ENCODE measurements at places on chromosomes 3 and 15.

DNA sequence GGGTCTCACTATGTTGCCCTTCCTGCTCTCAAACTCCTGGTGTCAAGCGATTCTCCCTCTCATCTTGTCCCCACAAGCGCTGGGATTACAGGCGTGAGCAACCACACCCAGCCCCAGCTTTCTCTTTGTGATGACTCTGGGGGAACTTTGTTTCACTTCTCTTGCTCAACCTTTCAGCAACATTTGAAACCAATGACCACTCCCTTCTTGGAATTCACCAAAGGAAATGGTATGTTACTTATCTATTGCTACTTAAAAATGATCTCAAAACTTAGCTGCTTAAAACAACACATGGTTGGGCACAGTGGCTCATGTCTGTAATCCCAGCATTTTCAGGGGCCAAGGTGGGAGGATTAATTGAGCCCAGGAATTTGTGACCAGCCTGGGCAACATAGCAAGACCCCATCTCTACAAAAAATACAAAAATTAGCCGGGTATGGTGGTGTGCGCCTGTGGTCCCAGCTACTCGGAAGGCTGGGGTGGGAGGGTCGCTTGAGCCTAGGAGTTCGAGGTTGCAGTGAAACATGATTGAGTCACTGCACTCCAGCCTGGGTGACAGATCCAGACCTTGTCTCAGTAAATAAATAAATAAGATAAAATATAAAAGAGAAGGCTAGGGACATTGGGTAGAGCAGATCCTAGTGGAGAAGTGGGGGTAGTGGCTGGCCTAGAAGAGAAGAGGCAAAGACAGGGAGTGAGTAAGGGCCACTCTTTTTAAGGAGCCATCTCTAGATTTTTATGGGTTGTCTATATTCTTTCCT is 10.3 kb upstream of the COPG1 start:
- no peak for DNase-seq

DNA sequence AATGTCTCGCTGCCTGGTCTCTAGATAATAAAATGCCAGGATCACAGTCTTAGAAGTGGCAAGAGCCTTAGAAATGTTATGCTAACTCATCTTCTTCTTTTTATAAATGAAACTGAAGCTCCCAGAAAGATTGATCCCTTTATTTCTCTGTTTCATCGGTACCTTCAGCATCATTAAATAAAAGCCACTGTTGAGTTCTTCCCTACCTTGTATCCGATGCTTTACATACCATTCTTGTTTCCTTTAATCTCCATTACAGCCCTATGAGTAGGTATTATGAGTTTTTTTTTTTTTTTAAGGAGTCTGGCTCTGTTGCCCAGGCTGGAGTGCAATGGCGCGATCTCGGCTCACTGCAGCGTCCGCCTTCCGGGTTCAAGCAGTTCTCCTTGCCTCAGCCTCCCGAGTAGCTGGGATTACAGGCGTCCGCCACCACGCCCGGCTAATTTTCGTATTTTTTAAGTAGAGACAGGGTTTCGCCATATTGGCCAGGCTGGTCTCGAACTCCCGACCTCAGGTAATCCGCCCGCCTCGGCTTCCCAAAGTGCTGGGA is 815 bp upstream of the ABCC5 start:
- no peak for DNase-seq

DNA sequence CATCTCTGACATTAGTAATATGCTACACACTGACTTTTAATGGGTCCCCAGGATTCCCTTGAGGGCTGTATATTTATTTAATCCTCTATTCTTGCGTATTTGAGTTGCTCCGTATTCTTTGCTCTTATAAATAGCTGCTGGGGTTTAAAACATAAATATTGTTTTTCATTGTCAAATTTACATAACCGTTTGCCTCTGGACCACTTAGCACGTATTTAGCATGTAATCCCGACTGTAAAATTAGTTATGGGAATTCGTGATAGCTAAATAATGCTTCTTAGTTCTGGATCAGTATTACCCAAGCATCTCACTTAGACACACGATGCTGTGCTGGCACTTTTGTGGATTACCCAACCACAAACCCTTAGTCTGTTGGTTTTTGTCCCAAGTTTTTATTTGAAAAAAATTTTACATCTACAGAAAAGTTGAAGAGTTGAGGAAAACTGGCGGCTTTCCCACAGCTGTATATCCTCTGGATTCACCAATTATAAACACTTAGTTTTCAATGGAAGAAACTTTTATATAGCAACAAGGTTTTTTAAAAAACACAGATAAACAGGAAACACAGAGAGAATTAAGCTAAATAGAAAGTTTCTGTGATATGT is 296.8 kb upstream of the TPM1 start:
- DNase-seq, result no peak

DNA sequence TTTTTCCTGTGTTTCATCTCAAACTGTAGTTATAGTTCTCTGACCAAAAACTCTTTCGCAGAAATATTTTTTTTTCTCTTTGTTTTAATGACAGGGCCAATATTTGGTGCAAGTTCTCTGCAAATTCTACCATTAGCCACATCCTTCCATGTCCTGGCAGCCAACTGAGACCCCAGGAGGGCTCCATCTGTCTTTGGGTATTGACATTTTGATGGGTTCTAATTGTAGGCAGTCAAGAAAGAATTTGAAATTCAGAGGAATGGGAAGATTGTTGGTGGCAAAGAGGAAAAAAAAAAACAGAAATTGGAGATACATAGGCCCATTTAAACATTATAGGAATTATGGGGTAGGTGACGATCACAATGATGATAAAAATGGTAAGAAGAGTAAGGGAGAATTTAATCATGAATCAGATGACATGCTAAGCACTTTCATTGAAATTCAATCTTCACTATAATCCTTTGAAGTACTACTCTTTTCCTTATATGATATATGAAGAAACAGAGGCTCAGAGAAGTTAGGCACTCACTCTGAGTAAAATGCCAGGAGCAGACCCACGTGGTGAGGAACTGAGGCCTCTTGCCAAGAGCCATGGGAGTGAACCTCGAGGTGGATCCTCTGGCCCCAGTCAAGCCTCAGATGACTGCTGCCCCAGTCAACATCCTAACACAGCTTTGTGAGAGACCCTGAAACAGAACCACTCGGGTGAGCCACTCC is 151.4 kb downstream of the PDZRN3 start:
- DNase-seq, result no peak

DNA sequence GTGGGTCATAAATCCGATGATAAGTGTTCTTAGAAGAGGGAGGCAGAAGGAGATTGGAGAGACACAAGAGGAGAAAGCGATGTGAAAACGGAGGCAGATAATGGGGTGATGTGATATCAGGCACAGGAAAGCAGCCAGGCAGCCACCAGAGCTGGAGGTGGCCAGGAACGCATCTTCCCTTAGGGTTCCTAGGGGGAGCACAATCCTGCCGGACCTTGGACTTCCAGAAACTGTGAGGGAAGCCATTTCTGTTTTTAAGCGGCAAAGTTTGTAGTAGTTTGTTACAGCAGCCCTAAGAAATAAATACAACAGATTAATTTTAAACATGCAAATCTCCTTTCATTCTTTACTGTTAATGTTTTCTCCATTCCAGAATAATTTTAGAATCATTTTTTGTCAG is 259.9 kb upstream of the TMC3 start:
- DNase-seq, result no peak

DNA sequence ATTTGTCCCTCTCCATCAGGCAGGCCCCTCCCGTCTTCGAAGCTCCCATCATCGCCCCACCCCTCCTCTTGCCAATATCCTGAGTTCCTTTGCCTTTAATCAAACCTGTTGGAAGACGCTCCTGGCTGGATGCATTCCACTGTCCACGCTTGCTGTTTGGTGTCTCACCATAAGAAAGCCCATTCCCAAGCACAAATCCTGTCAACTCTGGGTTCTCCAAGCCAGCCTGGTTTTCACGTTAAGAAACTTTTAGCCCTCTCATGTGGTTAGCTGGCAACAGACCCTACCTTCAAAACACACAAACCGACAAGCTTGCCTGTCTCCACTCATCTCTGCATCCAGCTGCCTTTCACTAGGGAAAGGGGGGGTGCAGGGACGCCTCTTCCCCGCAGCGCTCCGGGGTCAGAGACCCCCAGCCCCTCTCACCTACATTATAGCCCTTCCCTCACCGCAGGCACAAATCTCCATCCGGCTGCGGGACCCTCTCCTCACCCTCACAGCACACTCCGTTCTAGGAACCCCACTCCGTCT is 1.1 kb downstream of the GORASP1 start:
- DNase-seq, result no peak

DNA sequence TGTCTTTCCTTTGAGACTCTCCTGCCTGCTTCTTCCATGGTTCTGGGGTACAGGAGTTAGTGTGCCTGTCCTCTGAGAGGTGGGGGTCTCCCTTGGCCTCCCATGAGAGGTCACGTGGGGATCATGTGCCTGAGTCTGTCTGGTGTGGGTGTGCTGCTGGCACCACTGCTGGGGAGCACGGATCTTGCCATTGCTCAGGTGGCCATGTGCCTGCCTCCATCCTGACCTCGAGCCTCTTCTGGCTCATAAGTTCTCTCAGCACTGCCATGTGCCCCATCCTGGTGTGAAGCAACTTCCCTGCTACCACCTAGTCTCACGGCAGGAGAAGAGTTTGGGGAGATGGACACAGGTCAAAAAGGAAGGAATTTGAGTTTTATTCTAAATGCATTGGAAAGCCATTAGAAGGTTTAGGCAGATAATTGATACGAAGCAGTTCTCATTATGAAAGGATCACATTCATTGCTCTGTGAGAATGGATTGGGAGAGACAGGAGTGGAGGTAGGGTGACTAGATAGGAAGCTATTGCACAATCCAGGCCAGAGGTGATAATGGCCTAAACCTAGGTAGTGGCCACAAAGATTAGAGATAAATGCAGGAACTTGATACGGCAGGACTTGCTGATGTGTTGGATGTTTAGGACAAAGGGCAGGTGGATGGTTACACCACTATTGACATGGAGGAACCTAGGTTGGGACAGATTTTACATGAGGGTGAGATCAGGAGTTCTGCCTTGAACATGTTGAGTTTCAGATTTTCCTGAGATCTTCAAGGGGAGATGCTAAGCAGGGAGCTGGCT is 173.0 kb upstream of the RORA start:
- no peak for DNase-seq

DNA sequence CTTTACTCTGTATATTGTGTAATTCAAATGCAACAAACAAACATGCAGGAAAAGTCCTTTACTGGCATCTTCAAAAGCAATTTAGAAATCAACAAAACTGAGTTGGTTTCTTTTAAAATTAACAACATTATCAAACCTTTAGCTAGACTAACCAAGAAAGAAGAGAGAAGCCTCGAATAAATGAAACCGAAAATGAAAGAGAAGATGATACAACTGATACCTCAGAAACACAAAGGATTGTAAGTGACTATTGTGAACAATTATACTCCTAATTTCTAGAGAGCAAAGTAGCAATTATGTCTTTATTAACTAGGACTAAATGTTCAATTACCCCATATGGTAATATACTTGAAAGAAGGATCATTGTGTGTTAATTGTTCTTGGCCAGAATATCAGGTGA is 49.2 kb upstream of the P3H2 start:
- no peak for DNase-seq

- DNase-seq, result no peak
These were observed 76.4 kb downstream of the FNDC3B start for GRCh38 chr3:172115787-172116186.

- DNase-seq, result no peak
These were observed 101.5 kb downstream of the PGPEP1L start for GRCh38 chr15:98905963-98906711.

DNA sequence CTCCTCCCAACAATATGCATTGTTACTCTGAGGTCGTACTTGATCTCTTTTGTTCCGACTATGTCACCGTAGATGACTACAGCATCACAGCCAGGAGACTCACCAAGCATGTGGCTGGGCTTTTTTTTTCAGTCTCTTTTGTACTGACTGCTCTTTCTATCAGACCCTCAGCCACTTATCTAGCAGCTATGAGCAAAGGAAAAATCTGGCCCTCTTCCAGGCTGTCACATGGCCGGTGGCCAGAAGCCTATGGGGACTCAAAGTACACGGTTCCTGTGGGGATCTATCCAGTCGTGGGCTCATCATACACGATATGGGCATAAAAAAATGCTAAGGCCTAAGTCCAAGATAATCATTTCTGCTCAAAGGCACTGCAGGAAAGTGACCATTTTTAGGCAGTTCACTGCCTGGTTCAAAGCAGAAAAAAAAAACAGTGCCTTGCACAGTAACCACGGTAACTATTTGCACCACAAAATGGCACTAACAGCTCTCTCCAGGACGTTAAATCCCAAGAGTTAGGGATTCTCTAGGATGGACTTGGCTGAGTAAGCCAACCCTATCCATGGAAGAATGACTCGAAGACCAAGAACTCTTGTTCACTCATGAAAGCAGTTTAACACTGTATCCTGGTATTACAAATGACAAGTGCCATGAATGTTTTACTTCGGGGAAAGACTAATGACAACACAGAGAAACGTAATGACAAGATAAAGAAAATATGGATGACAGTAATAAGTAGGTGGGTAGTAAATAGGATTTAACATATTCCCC is 50.3 kb downstream of the SHQ1 start:
- no peak for DNase-seq

GRCh38 chr3:72185549-72186399 is 400.8 kb upstream of the PROK2 start:
- no peak for DNase-seq

DNA sequence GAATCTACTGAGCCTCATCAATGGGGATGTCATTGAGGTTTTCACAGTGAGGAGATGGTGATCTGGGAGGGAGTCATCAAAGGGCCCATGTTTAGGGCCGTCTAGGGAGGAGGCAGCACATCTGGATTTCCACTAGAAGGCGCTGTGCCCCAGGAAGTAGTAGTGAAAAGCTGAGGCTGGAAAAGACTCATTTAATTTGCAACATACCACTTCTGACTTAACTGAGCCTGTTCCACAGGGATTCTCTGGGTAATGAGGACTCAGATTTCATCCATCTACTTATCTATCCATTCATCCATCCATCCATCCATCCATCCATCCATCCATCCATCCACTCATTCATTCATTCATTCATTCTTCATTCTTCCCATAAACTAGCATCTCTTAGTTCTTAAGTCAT is 17.4 kb upstream of the SHF start:
- peak; percentile 24 for DNase-seq

DNA sequence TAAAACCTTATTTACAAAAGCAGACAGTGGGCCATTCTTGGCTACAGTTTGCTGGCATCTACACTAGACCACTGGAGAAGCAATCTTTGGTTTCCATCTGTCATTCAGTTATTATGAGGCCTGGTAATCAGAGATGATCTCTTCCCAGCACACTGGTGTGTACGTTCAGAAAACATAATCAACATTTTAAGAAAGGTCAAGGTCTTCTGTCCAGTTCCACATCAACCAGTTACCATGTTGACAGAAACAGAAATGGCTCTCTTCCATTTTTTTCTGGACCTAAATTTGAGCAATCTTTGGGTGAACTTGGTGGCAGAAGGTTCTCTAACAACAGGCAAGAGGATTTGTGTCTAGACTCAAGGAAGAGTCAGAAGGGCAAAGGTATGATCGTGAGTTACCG is 29.8 kb upstream of the ARHGEF3 start:
- DNase-seq, result no peak

- no peak for DNase-seq
These were observed 89.7 kb upstream of the GRM7 start for GRCh38 chr3:6771171-6771570.

All from C1 segment of cervical spinal cord (tissue), 14 donors.